Vagina (tissue), 2 donors: ENCODE measurements at places on chromosomes 7 and 10.

DNA sequence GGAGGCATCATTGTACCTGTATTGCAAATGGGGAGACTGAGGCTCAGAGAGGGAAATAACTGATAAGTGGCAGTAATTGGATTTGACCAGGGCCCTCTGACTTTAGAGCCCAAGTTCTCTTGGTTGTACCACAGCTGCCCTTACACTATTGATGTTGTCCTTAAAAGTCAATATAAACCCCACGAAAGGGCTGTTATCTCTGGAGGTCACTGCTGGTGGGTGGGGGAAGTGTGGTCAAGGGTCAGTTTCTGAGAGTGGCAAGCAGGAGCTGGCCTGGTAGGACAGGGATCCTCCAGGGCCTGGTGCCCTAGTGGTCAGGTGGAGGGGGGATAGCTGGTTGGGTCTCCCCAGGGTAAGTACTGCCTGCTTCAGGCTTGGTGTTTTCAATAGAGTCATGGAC, 44.2 kb upstream of the AQP1 start:
- no peak for DNase-seq

GRCh38 chr10:58892031-58892531, 284.4 kb upstream of the PHYHIPL start:
- no peak for DNase-seq

DNA sequence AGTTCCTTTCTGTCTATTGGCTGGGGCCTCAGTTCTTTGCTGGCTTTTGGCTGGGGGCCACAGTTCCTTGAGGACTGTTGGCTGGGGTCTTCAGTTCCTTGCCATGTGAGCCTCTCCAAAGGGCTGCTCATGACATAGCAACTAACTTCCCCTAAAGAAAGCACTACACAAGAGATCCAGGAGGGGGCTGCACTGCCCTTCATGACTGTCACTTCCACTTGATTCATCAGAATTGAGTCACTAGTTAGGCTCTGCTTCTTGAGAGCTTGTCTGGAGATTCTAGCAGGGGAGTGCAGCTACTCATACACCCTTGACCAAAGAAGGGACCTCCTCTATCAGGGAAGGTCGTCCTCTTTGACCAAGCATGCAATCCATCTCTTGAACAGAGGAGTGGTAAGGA, 38.0 kb upstream of the MKX start:
- no peak for DNase-seq

DNA sequence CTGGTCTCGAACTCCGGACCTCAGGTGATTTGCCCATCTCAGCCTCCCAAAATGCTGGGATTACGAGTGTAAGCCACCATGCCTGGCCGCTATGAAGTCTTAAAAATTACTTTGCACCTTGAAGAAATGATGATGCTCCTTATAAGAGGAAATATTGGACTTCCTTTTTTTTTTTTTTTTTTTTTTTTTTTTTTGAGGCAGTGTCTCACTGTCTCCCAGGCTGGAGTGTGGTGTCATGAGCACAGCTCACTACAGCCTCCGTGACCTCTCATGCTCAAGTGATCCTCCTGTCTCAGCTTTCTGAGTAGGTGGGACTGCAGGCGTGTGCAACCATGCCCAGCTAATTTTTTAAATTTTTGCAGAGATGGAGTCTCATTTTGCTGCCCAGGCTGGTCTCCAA, 65.3 kb downstream of the KMT2E start:
- DNase-seq = no peak

DNA sequence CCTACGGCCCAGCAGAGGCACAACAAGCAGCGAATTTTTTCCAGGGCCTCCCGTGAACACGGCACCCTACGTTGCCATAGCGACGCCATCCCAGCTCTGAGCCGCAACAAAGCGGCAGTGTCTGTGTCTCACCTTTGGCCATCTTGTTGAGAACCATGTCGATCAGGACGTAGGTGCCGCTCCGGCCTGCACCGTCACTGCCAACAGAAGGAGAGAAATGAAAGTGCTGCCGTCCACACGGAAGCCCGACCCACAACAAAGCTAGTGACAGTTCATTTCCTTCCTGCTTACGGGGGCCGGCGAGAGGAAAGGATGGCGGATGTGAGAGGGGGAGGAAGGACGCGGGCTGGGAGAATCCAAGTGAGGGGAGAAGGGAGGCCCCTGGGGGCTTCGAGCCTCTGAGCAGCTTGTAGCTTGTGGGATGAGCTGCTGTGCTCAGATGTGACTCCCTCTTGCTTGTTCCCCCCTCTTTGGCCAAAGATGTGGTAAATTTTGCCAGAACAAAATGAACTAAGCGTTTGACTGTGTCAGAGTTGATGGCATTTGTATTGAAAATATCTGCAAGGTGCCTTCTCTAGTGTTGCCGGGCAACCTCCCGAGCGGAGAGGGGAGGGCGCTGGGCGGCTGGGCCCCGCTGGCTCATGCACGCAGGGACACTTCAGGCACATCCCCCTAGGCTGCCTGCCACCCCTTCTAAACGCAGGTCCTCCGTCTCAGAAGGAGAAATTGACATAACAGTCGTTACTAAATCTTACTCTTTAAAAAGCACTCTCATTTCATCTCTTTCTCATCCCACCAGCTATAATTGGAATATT, 232.2 kb downstream of the DNAJB6 start:
- no peak for DNase-seq

- DNase-seq = no peak
Observed at GRCh38 chr10:44674536-44675386, 236.4 kb upstream of the TMEM72 start.

DNA sequence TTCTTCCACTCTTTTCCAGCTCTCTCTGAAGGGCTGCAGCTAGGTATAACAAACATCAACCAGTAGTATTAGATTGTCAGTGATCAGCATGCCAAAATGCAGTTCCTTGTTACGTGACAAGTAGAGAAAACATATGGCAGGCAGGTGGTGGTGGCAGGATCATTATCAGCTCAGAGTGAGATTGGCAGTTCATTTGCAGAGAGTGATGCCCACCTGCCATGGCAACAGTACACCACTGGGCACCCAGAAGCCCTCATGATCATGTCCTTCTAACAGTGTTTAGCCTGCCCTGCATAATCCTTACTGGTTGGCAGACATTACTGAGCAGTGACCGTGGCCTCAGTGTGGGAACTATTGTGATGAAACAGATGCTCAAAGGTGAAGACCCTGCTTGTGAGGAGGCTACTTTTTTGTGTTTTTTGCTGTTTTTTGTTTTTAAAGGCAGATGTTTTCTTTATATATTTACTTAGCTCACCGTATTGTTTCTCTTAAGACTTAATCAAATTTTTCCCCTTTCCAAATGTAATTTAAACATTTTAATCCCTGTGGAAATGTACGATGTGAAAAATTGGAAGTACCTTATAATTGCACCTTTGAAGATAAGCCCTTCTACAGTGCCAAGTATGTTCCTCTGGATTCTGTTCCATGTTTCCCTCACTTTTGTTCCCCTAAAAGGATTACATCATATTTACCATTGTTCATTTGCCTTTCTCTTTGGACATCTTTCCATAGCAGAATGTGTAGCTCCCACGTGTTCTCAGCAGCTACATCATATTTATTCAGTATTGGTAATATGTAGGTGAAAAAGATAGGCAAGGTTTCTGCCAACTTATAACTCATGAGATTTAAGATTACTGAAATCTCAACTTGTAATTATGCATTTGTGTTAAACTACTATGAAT, 179.6 kb downstream of the SND1 start:
- no peak for DNase-seq

GRCh38 chr7:51700593-51701215, 384.1 kb upstream of the COBL start:
- DNase-seq = no peak

DNA sequence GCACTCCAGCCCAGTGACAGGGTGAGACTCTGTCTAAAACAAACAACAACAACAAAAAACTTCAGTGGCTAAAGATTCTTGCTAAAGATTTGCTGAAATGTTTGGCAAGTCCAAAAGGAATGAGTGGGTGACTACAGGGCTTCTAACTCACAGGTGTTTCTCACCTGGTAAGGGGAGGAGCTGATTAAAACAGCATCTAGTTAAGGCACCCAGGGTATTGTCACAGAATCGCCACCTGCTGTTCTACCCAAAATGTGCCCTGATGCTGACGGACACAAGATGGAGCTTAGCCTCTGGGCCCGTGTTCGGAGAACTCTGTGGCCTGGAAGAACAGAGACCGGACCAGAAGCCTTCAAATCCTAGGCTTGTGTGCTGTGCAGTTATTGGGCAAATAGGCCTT, 336.0 kb upstream of the GALNT17 start:
- DNase-seq = no peak

- DNase-seq = no peak
Observed at GRCh38 chr7:133536450-133536849, 283.6 kb downstream of the EXOC4 start.

- DNase-seq = no peak
Observed at GRCh38 chr10:103395754-103396066, 565 bp downstream of the ATP5MK start.

- no peak for DNase-seq
Observed at GRCh38 chr7:100673942-100674410, 436 bp downstream of the GNB2 start.

GRCh38 chr7:103149808-103150180, 895 bp upstream of the NAPEPLD start:
- no peak for DNase-seq

DNA sequence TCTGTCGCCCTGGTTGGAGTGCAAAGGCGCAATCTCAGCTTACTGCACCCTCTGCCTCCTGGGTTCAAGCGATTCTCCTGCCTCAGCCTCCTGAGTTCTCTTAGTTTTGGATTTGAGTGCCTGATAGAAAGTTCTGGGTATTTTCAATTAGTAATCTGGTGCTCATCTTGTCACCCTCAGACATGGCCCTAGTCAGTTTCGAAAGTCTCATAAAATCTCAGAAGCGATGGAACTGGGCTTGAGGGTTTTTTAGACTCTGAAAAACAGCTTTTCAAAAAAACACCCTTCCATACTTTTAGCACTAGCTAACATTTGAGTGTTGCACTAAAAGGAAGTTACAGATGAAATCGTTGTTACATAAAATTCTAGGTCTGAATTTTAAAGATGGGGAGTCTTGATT, 9.4 kb upstream of the PIP4K2A start:
- no peak for DNase-seq

DNA sequence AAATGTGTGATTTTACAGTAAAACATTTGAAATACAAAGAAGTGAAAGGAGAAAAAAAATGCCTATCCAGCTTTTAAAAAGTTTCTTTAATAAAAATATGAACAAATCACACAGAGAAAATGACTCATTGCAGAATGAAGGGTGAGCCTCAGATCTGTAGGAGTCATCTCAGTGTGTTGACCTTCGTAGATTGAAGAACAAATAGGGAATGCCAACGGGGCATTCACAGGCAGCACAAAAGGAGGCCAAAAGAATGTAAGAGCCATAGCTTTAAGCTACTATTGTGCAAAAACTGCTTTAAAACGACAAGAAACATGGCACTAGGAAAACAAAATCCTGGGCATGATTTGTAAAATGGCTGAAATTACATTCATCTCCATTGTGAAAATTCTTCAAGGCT, 782.7 kb upstream of the CELF2 start:
- DNase-seq = no peak

DNA sequence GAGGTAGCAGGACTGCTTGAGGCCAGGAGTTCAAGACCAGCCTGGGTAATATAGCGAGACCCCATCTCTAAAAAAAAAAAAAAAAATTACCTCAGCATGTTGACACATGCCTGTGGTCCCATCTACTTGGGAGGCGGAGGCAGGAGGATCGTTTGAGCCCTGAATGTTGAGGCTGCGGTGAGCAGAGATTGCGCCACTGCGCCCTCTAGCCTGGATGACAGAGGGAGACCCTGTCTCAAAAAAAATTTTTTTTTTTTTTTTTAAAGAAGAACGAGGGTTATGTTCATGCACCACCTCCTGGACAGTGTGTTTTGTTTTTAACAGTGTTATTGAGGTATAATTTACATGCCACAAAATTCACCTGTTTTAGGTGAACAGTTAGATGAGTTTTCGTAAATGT, 51.1 kb upstream of the SEPHS1 start:
- no peak for DNase-seq

DNA sequence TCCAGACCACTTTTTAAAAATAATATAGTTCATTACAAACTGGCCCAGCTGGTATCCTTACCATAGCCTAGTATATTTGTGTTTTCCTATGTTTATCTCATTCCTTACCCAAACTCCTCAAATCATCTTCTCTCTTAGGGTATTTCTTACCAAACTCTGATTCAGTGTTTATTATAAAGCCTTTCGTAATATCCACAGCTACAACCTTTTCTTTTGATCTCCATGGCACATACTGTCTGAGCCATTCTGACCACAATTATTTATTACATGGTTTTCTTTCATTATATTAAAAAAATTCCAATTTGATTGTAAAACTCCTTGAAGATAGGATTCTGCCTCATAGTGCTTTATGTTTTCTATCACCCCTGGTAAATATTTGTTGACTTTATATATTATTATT, 94.2 kb downstream of the LRMDA start:
- no peak for DNase-seq

DNA sequence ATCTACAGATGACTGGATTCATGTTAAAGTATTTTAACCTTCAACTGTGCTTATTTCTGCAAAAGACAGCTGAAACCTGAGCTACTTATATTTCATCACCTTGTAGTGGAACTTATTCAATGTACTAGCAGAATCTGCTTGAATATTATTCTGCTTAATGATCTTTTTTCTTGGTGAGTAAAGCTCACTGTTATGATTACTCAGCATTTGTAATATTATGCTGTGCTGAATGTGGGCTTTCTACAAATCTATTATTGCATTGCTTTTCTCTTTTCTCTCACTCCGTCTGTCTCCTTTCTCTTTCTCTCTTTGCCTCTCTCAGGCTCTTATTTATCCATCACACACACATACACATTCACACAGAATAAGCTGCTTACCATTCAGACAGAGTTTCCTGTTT, 98.7 kb upstream of the TMEM196 start:
- no peak for DNase-seq

DNA sequence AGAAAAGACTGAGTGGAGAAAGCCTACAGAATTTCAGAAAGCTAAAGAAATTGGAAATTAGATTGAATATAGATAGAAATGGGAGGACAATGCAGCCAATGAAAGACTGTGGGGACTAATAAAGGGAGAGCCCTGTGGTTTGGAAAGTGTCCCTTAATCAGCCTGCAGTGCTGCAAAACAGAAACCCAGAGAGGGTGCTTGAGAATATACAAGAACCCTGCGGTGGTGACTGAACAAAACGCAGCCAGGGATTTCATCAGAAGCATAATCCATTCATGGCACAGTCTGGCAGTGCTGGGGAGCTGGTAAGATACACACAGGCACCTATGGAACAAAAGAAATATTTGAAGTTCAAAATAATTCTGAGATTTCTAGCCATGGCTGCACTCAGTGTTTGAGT, 19.1 kb downstream of the CEP41 start:
- DNase-seq = no peak
